NCI-H1105 treated with DMSO at 0.1 percent for 48 hours (cell line): ENCODE measurements at places on chromosomes 2 and 18.

DNA sequence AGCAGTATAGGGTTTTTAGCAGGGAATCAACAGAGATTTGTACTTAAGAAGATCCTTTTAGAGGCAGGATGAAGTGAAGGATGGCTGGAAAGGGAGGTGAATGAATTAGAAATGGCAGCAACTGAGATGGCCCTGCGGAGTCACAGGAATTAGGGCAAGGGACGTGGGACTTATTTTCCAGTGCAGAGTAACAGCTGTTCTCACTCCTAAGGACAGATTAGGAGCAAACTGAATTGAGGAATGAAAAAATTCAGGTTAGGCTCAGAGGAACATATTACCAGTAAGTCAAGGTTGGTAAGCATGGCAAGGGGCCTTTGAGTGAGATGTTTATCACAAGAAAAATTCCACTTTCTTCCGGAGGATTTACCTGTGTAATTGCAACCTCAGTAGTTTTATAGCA, 34.4 kb downstream of the COL4A3 start:
- DNase-seq: no peak

DNA sequence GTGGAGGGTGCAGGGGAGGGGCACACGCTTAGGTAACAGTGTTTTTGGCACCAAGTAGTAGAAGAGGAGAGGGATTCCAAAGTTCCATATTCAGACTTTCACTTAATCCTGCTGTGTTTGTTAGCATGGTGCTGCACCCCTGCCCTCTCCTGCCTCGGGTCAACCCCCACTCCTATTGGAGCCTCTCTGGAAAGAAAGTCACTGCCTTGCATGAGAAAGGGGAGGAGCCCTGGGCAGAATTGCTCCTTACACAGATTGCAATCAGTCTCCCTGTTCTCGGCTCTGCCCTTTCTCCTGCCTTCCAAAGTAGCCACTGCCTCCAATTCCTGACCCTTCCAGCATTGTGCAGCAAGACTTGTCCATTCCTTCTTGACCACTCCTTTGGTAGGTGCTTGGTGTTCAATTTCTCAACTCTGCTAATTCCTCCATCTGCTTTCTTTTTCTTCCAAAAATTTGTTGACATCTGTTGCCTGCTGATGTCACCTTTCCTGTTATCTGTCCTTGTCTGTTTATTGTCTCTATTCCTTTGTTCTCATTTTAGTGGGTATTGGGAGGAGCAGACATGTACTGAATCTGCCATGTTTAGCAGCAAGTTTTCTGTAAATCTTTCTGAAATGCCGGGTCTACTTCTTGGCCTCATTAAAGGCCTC, 225.4 kb downstream of the LOXHD1 start:
- no peak for DNase-seq

GRCh38 chr18:79942211-79942610, 9.2 kb downstream of the SLC66A2 start:
- no peak for DNase-seq

DNA sequence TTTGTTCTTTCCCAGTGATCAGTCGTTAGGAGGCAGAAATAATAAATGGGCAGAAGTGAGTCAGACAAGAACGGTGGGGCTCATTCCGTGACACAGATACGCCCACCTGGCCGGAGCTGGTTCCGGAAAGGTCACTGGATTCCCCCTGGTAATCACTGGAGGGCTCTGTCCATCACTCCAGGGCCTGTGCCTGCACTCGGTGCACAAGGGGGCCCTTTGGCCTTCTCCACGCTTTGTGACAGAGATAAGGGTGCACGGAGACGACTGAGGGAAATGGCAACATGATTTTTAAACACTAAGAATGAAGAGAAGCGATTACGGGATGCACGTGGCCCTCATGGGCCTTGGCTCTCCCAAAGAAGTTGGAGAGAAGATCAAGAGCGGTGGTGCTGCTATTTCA, 84.4 kb downstream of the PTGR3 start:
- DNase-seq: no peak

DNA sequence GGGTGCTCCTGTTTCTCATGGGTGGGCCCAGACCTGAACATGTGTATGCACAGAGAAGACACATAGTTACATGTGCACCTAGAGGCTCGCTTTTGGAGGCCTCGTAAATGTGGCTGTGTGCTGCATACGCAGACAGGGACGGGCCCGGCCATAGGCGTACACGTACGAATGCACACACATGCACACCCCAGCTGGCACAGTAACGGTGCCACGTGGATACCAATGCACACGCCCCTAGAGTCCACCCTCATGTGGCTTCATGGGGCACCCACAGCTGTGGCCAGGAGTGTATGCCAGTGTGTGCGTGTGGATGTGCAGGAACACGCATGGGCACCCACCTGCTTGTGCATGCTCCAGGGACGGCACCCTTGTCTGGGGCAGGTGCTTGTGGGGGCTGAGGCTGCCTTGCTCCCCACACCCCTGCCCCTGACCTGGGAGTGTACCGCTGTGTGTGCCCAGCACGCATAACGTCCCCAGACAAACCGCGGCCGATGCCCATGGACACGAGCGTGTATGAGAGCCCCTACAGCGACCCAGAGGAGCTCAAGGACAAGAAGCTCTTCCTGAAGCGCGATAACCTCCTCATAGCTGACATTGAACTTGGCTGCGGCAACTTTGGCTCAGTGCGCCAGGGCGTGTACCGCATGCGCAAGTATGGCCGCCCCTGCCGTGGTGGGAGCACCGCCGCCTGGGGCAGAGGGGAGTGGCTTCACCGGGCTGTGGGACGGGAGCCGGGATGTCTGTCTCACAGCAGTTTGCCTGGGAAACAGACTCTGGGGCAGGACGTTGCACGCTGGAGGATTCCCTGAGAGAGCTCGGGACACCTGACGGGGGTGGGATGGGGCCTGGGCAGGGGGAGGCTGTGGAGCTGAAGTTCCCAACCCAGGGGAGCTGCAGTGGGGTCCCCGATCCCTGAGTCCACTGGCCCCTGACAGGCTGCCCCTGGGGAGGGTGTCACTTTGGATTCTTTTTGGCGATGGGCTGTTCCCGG, 21.0 kb downstream of the ZAP70 start:
- DNase-seq: no peak

DNA sequence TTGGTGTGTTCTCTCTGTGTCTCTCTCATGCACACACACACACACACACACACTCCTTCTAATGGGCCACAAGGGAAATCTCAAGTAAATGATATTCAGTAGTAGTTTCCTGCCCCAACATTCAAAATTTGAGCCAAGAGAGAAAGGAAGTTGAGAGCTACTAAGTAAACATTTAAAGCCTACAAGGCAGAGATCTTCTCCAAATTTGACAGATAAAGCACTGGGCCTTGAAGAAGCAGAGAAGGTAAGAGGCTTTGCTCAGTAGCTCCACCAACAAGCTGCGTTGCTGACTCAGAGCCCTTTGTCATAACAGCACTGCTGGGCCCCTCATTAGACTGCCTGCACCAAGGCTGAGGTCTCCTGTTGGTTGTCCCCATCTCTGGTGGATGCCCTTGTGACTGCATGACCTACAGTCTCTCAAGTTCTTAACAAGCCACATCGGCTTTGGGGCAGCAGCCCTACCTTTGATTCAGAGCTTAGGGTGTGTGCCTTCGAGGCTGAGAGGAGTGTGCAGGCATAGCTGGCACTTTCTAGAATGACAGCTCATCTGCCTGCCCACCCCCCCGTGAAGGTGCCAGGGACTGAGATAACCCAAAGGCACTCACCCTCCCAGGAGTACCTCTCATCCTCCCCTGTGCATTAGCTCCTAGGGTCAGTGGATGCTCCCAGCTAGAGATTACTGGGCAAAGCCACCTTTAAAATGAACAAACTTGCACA, 32.3 kb upstream of the NEB start:
- no peak for DNase-seq

GRCh38 chr2:128738446-128739110, 419.9 kb upstream of the HS6ST1 start:
- no peak for DNase-seq

- DNase-seq: no peak
Measured at GRCh38 chr2:219230059-219230540, 494 bp downstream of the ANKZF1 start.

DNA sequence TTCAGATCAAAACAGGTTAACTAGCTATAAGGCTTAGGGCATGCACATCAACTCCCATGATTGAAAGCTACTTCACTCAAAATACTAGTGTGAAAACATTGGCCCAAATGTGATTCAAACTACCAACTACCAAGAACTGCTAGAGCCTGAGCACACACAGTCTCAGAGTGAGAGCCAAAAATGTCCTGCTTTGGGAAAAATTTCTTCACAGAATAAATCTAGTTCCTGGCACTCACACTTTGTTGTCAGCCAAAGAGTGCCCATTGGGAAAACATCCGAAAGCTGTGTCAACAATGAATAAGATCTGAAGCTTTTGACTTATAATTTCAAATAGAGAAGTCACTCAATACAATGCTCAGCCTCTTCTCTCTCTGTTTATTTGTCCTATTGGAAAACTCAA, 182.7 kb downstream of the LRATD1 start:
- no peak for DNase-seq

GRCh38 chr2:142234741-142235140, 103.9 kb upstream of the LRP1B start:
- peak; percentile 88 for DNase-seq

DNA sequence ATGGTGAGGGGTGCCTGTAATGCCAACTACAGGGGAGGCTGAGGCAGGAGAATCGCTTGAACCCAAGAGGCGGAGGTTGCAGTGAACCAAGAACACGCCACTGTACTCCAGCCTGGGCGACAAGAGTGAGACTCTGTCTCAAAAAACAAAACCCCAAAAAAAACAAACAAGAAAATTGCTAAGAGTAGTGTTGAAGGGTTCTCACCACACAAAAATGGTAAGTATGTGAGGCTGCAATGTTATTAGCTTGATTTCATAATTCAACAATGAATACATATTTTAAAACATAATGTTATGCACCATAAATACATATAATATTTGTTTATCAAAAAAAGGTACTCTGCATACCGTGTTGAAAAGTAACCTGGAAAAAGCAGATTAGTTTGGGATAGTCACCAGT, 45.8 kb downstream of the PSMG2 start:
- no peak for DNase-seq

DNA sequence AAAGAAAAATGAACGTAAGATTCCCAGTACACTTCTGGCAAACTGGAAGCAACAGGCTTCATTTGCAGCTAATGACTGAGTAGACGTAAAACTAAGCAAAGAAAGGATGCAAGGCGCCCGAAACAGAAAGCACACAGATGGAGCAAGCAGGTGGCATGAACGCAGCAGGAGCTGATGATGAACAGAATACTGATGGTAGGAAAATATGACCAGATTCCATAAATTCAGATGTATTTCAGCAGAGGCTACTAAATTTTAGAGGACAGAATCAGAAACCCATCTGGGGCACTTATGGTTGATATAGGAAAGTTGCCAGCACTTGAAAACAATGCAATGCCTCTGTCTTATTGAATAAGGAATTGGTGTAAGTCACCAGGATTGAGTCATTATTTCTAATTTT, 658.7 kb upstream of the LINC00305 start:
- no peak for DNase-seq

GRCh38 chr2:152861349-152861942, 143.0 kb downstream of the ARL6IP6 start:
- DNase-seq: no peak

- no peak for DNase-seq
Measured at GRCh38 chr2:8015848-8016600, 665.8 kb upstream of the ID2 start.

DNA sequence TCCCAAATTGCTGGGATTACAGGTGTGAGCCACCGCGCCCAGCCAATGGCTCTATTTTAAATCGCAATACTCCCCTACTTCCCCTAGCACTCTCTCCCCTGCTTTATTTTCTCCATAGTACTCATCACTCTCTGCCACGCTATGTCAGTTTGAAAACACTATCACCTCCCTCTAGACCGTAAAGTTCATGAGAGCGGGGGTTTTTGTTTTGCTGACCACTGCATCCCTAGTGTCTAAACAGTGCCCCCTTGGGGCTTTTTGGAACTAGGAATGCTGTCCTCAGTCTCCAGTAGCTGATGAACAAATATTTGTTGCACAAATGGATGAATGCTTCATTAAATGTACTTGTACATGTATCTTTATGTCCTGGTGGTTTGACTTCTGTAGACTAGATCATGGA, 44.1 kb downstream of the ATOH8 start:
- DNase-seq: no peak

DNA sequence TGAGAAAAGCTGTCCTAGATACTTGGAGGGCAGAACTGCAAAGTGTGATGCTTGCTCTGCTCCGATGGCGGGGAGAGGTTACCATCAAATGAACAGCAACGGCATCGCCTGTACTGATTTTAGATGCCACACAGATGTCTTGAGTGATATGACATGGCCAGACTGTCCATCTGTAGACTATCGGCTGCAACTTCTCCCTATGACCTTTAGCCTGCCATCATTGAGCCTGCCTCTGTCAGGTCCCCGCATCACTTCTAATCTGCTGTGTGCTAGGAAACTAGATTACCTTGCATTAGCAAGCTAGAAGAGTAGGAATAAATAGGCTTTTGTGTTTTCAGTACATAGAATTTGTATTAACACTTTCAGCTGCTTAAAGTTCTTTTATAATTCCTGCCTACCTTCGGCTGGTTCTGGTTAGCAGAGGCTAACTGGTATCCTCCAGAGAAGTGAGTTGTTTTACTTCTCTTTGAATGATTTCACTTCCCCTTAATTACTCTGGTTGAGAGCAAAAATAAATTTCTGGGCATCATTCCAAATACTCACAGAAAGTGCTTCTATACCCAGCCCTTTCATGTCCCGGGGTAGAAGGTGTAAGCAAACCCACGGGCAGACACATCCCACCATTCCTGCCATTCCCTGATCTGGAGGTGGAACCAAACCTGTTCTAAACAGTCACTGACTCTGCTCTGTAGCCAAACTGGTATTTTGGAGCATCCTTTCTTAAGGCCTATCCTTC, 24.0 kb downstream of the GAREM2 start:
- peak; percentile 73 for DNase-seq

- no peak for DNase-seq
Measured at GRCh38 chr2:233773854-233774253, 4.3 kb upstream of the MROH2A start.

GRCh38 chr2:45987856-45988255, 309.4 kb upstream of the EPAS1 start:
- DNase-seq: no peak

DNA sequence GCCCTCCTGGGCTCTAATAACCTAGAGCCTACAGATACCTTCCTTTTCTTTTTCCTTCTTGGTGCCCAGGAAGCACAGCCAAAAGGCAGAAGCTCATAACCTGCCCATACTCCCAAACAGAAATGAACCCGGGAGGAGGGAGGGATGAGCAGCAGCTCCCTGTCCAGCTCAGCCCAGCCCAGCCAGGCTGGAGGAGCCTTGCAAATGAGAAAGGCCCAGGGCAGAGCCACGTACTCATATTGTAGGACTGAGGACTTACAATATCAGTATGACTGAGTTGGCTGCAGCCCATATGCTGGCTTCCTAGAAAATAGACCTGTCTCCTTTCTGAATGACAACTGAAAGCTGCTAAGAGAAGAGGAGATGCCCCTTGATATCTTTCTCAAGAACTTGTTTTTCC, 21.7 kb downstream of the PKDCC start:
- no peak for DNase-seq

DNA sequence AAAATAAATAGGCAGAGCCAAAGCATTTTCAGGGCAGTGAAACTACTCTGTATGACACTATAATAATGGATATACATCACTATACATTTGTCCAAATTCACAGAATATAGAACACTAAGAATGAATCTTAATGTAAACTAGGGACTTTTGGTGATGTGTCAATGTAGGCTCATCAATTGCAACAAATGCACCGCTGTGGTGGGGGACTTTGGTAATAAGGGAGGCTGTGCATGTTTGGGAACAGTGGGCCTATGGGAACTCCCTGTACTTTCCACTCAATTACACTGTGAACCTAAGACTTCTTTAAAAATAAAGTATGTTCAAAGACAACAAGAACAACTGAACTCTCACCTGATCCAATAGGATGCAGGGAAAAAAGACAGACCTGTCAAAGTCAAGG, 220.7 kb downstream of the CMPK2 start:
- no peak for DNase-seq
